CMK (cell line): ENCODE measurements at places on chromosomes 2 and 18.

- DNase-seq: no peak
These were observed 268.0 kb upstream of the TANK start for GRCh38 chr2:160892204-160892603.

GRCh38 chr2:196750977-196751631 lies 48.4 kb downstream of the GTF3C3 start:
- peak; percentile 22 for DNase-seq

DNA sequence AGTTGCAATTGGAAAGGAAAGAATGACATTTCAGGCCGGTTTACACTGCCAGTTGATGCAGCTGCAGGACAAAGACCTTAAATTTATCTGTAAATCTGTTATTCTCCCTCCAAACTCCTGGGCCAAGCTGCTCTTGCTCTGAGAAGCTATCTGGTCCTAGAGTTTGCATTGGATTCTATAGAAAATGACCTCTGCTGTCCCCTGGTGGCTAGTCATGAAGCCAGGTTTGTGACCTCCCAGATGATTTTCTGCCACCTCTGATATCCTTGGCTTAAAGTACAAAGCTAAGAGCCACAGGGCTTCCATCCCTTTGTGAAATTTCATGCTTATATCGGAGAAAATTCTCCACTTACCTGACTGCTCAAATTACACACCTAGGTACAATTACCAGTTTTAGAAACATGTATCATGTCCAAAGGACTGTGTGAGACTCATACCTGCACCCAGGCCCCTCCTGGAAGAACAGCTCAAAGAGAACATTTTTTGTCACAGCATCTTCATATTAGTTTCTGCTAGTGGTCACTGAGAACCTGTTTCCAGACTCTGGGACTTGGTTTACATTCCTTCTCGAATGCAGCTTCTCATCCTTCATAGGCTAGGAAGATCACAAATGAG lies 28.9 kb upstream of the IER3IP1 start:
- no peak for DNase-seq

- DNase-seq: peak; percentile 29
These were observed 123.5 kb upstream of the FOSL2 start for GRCh38 chr2:28269019-28269784.

GRCh38 chr18:48872234-48873145 lies 78.3 kb downstream of the SMAD7 start:
- DNase-seq: no peak

GRCh38 chr2:137178951-137179377 lies 413.6 kb downstream of the THSD7B start:
- no peak for DNase-seq

DNA sequence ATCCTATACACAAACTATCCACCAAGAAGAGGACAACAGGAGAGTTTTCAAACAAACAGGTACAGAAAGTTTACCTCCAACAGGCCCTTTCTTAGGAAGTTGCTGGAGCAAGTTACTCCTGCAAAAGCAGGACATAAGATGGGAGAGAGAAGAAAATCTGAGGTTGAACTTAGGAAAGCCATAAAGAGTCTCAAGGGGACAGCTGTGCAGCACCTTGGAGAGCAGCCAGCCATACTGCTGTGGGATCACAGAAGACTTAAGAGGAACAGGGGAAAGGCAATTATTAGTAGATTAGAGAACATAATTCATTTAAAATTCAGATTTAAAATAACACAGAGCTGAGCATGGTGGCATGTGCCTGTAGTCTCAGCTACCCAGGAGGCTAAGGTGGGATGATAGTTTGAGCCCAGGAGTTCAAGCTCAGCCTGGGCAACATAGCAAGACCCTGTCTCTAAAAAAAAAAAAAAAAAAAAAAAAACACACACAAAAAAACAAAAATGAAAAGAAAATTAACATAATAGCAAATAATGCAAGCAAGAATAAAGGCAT lies 148.1 kb upstream of the SIX3 start:
- DNase-seq: peak; percentile 8

DNA sequence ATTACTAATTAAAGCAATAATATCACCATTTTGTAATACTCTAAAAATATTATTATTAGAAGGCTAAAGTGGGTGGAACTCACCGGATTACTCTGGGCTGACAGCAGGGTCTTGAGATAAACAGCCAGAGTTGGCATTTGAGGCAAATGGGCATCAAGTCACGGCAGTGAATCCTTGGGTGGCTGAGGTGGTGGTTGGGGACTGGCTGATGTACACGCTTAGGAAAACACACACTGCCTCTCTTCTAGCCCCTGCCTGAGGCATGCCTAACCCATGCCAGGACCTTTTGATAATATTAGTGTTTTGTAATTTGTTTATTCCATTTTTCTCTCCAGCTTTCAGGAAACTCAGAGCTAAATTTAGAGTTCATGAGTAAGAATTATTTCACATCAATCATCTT lies 76.8 kb downstream of the ACKR3 start:
- DNase-seq: no peak

DNA sequence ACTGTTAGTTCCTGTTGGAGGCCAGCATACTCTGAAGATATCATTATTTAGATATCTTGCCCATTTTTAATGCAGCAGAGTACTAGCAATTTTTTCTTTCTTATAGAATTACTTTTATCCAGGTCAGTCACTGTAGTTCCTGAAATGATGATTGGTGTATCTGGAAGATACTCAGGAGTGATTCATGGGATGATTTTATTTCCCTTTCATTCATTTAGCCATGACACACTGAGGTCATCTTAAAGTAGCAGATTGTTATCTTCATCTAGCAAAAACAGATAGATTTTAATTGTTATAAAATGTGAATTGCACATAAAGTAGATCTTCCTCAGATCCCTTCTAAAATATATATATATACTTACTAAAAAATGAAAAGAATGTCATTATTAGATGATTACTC lies 109.1 kb downstream of the PIK3C3 start:
- DNase-seq: no peak

DNA sequence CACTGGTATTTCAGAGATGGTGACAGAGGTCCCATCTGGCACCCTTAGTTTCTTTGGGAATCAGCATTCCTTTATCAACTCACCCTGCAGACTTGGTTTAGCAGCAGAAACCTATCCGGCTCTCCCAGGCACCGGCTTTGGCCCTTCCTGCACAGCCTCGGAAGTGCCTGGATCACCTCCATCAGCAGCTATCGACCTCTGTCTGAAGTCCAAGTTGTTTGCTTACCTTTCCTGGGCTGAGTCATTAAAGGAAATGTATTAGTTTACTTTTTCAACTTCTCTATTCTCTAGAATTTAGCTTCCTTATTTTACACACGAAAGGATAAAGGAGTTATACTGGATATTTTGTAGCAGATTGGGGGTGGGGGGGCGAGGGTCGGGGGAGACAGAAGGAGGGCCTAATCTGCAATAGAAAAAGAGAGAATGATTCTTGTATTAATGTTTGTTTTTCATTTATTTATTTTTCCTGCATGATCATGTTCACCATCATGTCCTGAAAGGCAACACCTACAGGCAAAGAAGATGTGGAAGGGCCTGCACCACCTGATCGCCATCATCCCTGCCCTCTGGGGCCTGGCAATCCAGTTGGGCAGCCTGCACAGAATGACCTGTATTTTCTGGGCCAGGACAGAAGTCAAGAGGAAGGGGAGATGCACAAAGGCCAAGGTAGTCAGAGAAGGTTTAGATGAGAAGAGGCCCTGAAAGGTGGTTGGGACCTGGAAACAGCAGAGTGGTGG lies 22.1 kb upstream of the MAT2A start:
- DNase-seq: no peak

- DNase-seq: no peak
These were observed 270.8 kb upstream of the AGAP1 start for GRCh38 chr2:235223011-235223410.

DNA sequence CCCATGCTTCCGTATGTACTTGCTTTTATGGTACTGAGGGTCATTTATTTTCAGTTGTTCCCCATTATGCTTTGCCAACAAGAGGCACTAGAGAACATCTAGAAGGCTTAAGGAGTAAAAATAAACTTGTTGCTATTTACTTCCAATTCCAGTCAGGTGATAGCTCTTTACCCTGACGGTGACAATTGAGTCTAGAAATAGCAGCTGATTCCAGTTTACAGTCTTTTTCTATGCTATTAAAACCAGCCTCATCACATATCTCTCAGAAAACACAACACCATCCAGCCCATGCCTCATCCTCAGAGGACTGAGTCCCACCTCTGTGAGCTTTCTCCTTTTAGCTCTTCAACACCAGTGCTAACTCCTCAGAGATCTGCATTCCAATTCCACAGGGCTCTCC lies 327.0 kb downstream of the GPD2 start:
- no peak for DNase-seq

DNA sequence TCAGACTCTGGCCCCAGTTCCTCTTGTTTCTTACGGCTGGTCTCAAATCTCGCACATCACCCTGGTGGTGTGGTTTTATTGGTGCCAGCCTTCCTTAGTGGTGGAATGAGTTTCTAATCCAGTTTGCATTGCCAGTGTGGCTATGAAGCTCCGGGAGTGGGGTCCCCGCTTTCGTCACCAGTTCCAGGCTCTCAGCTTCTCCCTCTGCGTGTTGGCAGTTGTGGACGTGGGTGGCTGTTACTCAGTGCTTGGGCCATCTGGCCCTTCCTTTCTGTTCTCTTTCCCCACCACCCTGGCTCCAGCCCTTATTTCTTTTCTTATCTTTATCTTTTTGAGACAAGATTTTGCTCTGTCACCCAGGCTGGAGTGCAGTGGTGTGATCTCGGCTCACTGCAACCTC lies 30.1 kb downstream of the EFR3B start:
- no peak for DNase-seq

DNA sequence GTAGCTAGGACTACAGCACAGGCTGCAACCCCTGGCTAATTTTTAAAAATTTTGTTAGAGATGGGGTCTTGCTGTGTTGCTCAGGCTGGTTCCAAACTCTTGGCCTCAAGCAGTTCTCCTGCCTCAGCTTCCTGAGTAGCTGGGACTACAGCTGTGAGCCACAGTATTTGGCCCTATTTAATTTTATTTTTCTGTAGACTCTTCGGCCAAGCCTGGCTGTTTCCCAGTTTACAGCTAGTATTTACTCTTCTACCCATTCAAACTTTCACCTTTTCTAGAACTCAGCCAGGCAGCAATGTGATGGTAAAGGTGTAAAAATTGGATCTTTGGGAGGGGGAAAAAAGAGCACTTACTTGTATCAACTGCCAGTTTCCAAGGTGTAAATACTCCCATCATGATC lies 35.3 kb downstream of the SH3RF3 start:
- no peak for DNase-seq

DNA sequence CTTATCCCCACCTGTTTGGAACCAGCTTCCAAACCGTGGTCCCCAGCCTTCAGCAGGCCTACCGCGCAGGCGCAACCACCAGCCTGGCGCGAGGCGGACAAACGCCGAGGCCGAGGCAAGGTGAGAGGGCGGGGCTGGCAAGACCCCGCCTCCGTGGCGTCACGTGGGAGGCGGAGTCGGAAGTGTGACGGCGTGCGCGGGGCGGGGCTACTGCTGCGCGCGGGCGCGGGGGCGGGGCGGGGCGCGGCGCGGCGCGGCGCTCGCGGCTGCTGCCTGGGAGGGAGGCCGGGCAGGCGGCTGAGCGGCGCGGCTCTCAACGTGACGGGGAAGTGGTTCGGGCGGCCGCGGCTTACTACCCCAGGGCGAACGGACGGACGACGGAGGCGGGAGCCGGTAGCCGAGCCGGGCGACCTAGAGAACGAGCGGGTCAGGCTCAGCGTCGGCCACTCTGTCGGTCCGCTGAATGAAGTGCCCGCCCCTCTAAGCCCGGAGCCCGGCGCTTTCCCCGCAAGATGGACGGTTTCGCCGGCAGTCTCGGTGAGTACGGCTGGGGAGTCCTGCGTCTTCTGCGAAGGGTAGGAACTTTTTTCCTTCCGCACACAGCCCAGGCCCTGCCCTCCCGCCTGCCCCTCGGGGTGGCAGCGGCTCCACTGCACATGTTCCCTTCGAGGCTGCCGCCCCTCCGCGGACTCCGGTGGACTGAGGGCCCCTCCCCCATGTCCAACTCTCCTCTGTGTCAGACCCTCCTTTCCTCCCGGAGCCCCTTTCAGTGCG lies at the start of gene EML4:
Gene EML4 (plus strand): TSS at position 254 of the 774 bp plus-strand sequence. CDS start 259 bp downstream, at position 513.
- DNase-seq: peak; percentile 87

GRCh38 chr2:147366279-147366678 lies 478.6 kb upstream of the ACVR2A start:
- DNase-seq: no peak

GRCh38 chr2:119527999-119528398 lies 3.7 kb upstream of the SCTR start:
- DNase-seq: no peak

DNA sequence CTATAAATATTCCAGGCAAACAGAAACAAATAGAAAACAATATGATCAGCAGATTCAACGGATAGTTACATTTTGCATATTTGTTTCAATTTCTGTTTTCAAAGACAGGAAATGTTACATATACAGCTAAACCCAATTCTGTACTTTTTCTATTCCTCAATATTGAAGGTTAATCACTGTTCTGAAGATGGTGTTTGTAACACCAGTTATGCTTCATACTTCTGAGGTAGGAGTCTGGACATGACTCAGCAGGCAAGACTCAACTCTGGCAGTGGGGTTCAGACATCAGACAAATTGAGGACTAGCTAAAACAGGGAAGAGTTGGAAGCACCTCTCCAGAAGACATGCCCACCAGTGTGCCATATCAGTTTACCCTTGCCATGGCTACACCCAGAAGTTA lies 16.6 kb downstream of the SERPINB13 start:
- no peak for DNase-seq

DNA sequence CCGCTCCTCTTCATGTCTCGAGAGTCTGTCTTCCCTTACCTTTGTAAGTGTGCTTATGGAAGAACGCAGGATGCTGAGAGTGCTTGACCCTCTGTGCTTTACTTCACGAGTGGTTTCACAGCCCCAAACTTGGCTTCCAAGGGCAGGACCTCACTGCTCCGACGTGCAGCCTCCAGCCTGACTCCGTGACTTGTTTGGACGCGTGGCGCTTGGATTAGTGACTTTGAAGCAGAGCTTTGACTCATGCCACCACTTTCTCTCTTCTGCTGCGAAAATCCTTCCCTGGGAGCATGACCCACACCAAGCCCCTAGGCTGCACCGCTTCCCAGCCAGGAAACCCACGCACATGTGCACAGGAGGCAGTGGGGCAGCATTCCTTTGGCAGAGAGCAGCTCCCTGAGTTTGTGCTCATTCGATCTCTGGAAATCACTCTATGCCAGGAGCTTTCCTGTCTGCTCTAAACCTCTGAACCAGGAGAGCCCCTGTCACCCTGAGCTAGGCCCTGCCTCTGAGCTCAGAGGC lies 207.8 kb upstream of the HS6ST1 start:
- no peak for DNase-seq

DNA sequence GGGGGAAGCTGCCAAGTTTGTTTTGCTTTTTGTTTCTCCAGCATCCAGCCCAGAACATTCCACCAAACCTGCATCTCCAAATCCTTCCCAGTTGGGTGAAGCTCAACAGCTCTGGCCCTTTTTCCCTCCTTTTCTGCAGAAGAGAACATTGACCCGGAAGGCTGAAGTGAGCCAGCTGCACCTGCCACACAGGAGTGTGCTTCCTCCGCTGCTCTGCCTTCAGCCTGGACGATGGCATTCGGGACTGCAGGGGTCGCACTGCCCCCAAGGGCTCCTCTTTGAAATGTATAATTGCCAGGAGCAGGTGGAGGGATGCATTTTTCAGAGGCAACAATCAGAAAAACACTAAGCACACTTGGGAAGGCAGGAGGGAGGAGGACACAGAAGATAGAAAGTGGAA lies 41.8 kb downstream of the ST8SIA5 start:
- DNase-seq: no peak

- no peak for DNase-seq
These were observed 21.0 kb upstream of the GPR75 start for GRCh38 chr2:53880756-53881155.

- no peak for DNase-seq
These were observed 51.8 kb downstream of the PKDCC start for GRCh38 chr2:42099438-42100173.

- no peak for DNase-seq
These were observed 154.6 kb upstream of the MGAT5 start for GRCh38 chr2:134099273-134099672.
